Stimulated activated CD8-positive, alpha-beta memory T cell treated with anti-CD3 and anti-CD28 coated beads, Interleukin-2, amount 100 ng/mL, for 48 hours (primary cell): ENCODE measurements at places on chromosomes 7 and 10.
A peak's percentile ranks its signal among the peaks of the same experiment; 100 is the strongest.

- no peak for DNase-seq
Observed at GRCh38 chr7:132351954-132352499, 224.2 kb downstream of the PLXNA4 start.

GRCh38 chr10:13717936-13718772 is 131.4 kb downstream of the PRPF18 start:
- DNase-seq: peak; percentile 17

- DNase-seq: no peak
Observed at GRCh38 chr7:22438994-22439393, 61.0 kb downstream of the STEAP1B start.

DNA sequence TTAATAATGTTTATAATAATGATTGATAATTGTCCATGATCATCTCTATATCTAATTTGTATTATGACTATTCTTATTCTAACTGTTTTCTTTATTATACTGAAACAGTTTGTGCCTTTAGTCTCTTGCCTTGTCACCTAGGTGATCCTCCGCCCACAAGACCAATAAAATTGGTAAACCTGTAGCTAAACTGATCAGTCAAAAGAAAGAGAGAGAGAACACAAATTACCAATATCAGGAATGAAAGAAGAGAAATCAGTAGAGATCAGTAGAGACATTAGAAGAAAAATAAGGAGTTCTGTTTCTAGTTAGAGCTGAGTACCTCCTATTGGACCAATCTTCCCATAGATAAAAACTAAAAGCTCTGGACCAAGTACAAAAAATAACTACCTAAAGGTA is 6.1 kb upstream of the COA1 start:
- no peak for DNase-seq

- DNase-seq: no peak
Observed at GRCh38 chr7:96241855-96242254, 80.0 kb downstream of the SLC25A13 start.

DNA sequence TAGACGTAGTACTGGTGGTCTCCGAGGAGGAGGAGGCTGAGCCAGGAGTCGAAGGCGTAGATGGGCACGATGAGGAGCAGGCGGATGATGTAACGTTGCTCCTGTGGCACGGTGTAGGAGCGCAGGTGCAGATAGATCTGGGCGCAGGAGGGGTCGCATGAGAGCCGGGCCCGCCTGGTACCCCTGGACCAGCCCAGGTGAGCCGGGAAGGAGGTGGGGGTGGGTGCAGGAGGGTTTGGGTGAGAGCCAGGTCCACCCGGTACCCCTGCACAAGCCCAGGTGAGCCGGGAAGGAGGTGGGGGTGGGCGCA is 5.2 kb downstream of the TMEM184A start:
- no peak for DNase-seq

- no peak for DNase-seq
Observed at GRCh38 chr10:13862546-13863233, 275.9 kb downstream of the PRPF18 start.

GRCh38 chr10:119677126-119677525 is 25.9 kb downstream of the BAG3 start:
- DNase-seq: no peak
